ENCODE measurements at places on chromosomes 16 and 17.

GRCh38 chr17:21454441-21454840, 78.3 kb downstream of the KCNJ12 start:
- DNase-seq = no peak

- DNase-seq = no peak
Observed at GRCh38 chr17:27907976-27908558, 14.9 kb upstream of the LYRM9 start.

DNA sequence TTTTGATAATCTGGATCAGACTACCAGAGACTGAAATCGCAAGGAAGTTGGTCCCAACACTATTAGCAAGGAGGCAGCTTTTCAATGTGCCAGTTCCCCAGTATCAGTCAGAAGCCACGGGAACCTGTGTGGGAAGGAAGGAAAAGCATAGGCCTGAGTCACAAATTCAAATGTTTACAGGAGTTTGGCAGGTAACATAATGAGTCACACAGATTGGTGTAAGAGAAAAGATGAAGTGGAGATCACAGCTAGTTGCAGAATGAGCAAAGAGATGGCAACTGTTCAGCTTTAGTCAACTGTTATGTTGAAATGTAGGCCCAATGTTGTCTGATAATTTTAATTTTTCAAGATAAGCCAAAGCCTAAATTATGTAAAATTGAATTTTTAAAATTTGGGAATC, 28.1 kb upstream of the ITGA2B start:
- DNase-seq = no peak

DNA sequence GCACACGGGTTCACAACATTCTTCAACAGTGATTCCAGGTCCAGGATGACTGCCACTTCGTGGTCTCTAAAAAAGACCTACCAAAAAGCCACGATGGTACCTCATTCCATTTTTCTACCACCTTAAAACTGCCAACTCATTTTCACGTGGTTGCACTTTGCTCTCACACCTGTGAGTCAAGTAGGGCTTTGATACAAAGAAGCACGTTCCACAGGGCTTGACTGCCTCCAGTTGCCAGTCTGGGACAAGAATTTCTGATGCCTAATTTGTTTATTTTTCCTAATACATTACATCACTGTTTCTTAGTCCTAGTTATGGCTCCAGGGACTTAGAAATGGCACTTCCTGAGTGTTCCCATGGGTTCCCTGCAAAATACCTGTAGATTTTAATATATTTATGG, 911.6 kb upstream of the EEF2KMT start:
- DNase-seq = no peak

DNA sequence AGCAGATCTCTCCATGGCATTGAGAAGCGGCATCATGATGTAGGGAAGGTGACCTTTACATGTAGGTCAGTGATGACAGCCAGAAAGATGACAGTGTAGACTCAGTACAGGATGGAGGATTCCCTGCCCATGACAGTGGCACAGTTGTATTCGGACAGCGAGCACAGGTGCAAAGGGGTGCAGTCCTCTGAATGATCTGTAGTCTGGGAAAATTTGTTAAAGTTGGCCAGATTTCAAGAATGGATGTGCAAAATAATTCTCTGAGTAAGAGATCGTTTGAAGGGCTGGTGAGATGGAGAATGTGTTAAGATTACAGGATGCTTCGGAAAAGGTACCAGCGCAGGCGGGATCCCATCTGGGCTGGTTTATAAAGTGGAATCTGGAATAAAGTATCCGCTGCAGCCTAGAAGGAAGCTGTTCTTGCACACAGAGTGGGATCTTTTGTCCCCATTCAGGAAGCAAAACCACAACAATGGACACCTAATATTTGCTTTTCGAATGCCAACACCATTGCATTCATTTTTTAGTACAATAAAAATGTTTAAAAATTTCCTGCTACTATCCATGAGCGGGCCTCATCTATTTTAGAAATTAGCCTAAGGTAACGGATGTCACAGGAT, 101.2 kb downstream of the RPTOR start:
- no peak for DNase-seq

- no peak for DNase-seq
Observed at GRCh38 chr16:11857161-11857560, 5.8 kb upstream of the RSL1D1 start.

DNA sequence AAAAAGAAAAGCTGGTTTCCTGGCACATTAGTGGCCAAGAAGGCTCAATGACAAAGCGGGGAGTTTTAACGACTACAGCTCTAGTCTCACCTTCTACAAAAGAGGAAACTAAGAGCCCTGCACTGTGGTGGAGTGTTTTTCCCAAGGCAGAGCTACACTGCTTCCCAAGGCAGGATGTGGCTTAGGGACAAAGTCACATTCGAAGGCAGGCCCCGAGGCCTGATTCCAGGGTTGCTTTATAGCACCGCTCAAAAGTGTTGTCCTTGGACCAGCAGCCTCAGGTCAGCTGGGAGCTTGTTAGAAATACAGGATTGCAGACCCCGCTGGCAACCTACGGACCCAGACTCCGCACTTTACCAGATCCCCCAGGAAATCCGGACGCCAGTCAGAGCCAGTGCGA, 23.8 kb downstream of the TMEM92 start:
- DNase-seq = no peak

DNA sequence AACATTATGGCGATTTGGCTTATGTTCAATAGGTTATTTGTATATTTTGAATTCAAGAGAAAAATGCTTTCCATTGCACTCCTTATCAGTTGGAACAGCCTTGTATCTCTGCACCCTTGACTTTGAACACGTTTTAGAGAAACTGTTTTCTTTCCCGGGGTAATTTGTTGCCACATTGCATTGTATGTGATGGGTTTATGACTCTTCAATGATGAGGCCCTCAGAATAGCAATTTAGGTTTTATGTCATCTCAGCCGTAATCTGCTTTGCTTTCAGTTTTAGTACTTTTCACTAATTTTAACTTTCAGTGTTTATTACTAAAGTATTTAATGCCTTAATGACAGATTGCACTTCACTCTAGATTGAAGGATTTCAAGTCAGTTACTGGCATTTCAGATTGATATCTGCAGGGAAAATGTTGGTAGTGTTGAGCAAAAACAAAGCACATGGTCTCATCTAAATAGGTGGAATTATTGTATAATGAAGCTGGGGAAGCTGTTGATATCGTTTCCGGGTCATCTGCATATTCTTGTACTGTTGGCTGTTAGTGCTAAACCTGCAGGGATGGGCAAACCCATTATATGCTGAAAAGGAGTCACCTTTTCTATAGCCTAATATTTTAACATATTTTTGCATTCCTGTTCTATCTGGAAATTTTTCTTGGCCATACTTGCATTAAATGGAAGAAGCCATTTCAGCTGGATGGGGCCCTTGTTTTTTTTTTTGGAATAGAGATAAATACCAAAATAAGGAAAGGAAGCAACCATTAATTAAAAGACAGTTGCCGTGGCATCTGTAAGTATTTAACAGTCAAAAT, 2.0 kb downstream of the LUC7L3 start:
- DNase-seq = no peak

DNA sequence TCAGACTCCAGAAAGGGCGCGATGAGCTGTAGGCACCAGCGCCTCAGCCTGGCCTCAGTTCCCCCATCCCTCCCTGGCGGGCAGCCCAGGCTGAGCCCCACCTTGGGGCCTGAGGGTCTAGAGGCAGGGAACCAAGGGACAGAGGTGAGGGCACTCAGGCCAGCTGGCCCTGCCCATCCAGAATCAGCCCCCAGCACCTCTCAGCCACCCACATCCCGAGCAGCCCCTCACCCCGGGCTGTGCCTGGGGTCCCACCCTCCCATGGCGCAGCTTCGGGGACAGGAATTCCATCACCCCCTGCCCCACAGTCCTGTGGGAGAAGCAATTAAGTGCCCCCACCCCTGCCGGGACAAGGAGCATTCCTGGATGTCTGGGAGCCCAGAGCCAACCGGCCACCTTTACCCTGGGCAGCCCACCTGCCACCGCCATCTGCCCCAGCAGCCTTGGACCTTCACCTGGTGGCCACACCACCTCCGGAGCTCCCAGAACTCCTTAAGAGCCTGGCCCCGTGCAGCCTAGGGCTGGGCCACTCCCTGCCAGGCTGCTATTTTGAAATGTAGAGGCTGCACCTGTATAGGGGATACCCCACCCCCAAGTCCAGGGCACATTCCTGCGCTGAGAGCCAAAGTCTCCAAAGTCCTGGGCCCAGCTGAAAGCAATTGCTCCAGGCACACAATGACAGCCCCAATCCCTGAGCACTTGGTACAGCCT, 33.7 kb upstream of the PVALEF start:
- no peak for DNase-seq

- no peak for DNase-seq
Observed at GRCh38 chr17:74288785-74289184, 14.8 kb downstream of the DNAI2 start.

DNA sequence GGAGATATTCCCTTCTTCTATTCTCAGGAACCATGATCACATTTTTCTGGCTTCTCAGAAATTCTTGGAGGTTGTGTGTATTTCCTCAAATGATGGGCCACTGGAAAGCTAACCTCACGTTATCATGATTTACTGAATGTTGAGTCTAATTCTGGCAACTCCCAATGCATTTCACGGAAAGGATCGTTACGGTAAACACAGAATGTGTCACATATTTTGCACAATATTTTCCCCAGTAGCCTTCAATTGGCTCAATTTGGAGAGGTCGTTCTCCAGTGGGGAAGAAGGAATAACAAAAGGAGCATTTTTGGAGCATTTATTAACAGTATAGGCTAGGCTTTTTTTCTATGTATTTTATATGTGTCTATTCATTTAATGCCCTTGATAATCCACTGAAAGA, 450.3 kb downstream of the HAPSTR1 start:
- no peak for DNase-seq

DNA sequence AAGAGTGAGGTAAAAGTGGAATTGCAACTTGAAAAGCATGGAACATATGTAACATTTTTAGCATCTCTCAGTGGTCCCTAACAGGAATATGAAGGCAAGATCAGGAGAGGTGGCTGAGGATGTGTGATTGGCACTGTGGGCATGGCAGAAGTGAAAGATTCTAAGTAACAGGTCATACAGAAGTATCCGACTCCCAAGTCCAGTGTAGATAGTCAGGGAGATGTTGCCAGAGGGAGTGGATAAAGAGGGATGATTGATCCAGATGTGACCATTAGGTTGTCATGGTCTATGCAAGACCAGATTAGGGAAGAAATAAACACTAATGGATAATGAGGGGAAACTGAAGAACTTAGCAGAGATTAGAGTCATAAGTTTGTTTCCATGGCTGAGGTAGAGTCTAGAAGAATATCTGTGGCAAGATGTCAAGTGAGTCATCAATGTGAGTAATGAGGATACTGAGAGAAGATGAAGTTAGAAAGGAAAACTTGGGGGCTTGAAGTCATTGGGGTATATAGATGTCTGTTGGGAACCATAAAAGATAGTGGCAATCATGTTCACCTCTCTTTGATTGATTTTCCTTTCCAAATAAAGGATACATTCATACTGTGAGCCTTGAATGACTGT, 23.9 kb upstream of the CAPNS2 start:
- no peak for DNase-seq

DNA sequence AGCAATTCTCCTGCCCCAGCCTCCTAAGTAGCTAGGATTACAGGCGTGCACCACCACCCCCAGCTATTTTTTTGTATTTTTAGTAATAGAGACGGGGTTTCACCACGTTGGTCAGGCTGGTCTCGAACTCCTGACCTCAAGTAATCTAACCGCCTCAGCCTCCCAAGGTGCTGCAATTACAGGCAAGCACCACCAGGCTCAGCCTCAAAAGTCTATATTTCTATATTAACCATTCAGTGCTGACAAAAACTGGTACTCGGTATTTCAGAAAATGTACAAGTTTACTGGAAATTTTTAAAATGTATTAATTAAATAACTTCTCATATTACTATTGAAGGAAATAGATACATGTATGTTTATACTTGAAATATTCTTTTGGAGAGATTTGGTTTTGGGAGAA, 1.4 kb upstream of the HEXD start:
- DNase-seq = no peak

DNA sequence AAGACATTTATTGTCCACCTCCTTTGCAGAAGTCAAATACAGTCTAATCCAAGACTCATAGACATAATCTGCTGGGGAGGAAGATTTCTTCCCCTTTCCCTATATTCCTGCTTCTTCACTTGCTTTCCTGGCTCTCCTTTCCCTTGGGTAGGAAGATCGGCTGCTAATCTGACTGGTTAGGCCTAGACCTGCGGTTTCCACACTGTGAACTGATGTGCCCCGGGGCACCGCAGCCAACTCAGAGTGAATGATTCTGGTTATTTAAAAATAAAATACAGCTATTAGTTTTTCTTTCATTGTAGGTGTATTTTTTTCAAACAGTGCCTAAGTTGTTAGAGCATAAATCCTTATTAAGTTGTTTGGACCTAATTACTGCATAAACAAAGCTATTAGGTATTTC, 78.9 kb downstream of the DNAH3 start:
- DNase-seq = no peak

DNA sequence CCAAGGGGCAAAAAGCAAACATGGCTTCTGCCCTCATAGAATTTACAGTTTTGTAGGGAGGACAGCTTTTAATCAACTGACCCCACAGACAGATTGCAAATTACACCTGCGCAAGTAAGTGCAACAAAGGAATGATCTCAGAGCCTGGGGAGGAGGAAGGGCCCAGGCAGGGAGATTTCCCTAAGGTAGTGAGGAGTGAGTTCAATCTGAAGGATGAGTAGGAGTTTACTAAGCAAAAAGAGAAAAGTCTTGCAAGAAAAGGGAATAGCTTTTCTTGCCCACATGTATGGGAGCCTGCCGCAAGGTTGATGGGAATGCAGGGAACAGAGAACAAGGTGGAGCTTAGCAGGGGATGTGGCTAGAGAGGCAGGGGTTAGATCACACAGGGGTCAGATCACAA, 1.6 kb upstream of the SOCS7 start:
- no peak for DNase-seq

- DNase-seq = no peak
Observed at GRCh38 chr17:31113939-31114338, 19.2 kb downstream of the NF1 start.

- no peak for DNase-seq
Observed at GRCh38 chr17:18381953-18382245, 4.3 kb downstream of the EVPLL start.

DNA sequence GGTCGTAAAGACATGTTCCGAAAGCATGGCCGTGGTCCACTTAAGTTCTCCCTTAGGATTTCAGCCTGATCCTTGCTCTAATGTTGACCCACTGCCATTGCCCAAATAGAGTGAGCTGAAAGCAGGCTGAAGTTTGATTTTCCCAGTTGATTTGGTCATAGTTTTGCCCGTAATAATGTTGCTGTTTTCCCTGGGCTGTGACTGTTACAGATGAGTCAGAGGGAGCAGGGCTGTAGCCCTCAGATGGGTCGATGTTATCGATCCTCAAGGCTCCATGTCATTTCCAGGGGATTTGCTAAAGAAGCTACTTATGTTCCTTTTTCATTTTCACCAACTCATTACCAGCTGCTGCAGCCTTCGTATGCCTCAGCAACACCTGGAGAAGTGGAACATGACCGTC, 169.0 kb upstream of the ZFHX3 start:
- DNase-seq = no peak

Measured in activated T-helper 1 cell treated with anti-CD3 and anti-CD28 coated beads, Interleukin-2, amount 50 U/mL, for 16 hours (primary cell).